ENCODE measurements at places on chromosomes 12 and 14.

DNA sequence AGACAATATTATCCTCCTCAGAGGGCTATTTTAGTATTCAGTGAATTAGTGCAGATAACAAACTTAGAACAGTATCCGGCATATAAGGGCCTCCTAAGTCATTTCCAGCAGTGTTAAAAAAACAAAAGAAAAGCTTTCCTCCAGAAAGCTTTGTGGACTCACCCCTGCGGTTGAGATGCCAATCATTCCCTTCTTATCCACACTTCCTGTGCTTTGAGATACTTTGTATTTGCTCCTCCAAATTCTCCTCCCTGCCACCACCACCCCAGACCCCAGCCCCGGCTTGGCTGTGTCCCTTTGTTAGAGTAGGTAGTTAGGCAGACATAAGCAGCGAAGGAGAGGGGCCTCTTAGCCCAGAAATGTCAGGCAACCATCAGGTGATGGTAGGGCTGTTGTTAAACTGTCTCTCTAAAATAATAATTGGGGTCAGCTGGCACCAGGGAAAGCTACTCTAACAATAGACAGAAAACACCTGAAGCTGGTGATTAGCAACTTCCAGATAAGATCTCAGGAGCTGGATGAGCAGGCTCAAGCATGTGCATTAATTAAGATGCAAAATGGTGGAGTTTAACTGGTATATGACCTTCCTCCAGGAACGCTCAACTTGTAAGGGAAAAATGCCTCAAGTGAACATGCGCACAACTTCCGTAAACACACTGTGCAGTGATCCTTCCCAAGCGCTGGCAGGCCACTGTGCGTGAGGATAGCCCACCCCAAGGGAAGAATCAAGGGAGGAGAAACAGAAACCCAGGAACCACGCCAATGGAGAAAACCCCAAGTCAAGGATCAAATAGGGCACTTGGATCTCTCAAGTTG is 152.1 kb upstream of the EEA1 start:
- DNase-seq: no peak

DNA sequence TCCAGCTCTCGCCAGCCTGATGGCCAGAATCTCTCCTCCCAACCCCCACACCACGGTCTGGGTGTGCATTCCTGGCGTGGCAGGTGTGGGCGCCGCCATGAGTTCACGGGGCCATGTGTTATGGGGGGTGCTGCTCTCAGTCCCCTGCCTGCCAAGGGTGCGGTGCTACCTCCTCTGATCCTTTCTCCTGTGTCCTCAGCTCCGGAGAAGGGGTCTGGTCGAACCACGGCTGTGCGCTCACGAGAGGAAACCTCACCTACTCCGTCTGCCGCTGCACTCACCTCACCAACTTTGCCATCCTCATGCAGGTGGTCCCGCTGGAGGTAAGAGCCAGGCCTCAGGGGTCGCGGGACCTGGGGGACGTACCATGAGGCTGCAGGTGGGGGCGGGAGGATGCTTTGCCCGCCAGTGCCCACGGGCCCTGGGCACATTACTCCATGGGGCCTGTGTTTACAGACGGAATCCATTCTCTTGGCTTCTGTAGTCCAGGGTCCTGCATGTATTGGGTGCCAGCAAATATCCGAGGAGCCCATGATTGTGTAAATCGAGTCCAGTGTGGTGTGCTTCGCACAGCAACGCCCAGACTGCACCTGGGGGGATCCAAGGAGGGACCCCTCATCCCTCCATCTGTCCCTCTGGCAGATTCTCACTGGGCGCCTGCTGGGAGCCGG is 130.8 kb downstream of the ADGRD1 start:
- DNase-seq: no peak

DNA sequence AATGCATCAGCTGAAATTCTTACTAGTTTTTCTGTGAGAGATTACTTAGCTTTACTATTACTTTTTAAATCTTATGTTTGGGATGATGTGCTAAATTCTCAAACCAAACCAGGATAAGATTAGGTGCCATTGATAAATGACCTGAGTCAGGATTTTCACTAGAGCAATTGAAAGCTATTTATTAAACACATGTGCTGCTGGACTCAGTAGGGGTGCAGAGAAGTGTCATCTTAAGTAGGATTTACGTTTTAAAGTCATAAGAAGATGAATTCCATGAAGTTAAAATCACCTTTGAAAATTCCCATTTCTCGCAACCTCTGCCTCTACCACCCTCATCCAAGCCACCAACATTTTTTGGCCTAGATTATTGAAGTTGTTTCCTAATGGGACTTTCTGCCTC is 8.8 kb downstream of the TMEM263 start:
- no peak for DNase-seq

DNA sequence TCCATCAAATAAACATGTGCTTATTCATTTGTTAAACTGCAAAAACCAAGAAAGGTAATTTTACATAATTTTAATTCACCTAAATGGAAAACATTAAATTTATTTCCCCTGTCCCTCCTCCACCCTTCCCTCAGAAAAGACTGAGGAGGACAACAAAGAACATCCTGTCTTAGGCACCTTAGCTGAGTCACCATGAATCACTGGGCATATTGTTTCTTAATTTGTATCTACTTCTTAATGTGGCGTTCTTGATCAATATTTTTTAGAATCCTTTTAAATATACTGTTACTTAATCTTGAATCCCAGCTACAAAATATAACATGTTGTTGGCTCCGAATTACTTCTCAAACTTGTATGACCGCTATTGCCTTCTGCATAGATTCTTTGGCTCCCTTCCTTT is 23.5 kb downstream of the SIX6 start:
- no peak for DNase-seq

DNA sequence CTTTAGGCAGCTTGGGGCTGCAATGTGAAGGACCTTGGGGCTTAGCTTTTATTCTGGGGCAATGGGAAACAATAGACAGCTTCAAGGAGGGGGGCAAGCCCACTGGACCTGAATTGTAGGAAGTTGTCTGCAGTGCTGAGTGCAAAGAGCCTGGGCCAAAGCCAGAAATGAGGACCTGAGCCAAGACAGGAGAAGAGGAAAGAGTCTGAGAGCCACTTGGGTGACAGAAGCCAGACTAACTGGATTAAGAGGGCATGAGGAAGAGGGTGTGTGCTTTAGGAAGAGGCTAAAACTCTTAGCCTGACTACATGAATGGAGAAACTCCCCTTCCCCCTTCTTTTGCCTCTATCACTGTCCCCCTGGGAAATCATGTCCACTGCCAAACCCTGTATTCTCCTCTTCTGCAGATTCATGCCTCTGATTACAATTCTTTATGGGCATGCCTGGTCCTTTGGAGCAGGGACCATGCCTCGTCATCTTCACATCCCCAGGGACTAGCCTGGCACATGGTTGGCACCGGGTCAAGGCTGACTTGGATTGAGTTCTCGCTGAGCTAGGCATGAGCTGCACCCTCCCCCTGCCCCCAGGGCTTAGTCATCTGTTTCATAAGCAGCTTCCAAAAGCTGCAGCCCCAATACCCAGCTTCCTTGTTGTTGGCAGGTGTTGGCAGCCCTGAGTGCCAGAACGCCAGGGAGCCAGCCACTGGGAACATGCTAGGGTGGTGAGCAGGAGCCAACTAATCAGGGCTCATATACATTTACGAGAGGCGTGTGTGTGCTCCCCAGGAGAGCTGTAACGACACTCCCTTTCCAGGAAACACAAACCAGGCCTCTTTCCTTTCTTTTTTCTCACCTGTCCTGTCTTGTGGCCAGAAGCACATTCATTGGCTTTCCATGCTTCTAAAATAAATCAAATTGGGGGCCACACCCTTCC is 27.7 kb upstream of the JDP2 start:
- no peak for DNase-seq

- DNase-seq: peak; percentile 58
Observed at GRCh38 chr14:23929822-23930294, 23.7 kb upstream of the DHRS4 start.

- no peak for DNase-seq
Observed at GRCh38 chr12:108145011-108145410, 15.9 kb downstream of the WSCD2 start.

GRCh38 chr14:64954491-64955240 is 12.1 kb upstream of the GPX2 start:
- no peak for DNase-seq

DNA sequence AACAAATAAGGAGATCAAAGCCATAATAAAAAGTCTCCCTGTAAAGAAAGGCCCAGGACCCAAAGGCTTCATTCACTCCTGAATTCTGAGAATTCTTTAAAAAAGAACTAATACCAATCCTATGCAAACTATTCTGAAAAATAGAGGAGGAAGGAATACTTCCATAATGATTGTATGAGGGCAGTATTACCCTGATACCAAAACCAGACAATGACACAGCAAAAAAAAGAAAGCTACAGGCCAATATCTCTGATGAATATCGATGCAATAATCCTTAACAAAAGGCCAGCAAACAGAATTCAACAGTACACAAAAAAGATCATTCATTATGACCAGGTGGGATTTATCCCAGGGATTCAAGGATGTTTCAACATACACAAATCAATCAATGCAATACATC is 457.8 kb upstream of the FBXO33 start:
- no peak for DNase-seq

GRCh38 chr14:33352821-33353220 is 414.1 kb downstream of the NPAS3 start:
- no peak for DNase-seq

GRCh38 chr12:50017641-50018040 is 7.7 kb downstream of the RACGAP1 start:
- DNase-seq: no peak

GRCh38 chr12:43289426-43289801 is 262.6 kb downstream of the ADAMTS20 start:
- DNase-seq: no peak

- no peak for DNase-seq
Observed at GRCh38 chr12:52759695-52760094, 17.4 kb downstream of the KRT76 start.

GRCh38 chr14:22753586-22753985 is 12.9 kb upstream of the OXA1L start:
- no peak for DNase-seq

GRCh38 chr12:20588042-20588441 is 107.1 kb upstream of the SLCO1C1 start:
- no peak for DNase-seq

GRCh38 chr12:121678716-121679300 is 9.4 kb upstream of the MORN3 start:
- DNase-seq: no peak

DNA sequence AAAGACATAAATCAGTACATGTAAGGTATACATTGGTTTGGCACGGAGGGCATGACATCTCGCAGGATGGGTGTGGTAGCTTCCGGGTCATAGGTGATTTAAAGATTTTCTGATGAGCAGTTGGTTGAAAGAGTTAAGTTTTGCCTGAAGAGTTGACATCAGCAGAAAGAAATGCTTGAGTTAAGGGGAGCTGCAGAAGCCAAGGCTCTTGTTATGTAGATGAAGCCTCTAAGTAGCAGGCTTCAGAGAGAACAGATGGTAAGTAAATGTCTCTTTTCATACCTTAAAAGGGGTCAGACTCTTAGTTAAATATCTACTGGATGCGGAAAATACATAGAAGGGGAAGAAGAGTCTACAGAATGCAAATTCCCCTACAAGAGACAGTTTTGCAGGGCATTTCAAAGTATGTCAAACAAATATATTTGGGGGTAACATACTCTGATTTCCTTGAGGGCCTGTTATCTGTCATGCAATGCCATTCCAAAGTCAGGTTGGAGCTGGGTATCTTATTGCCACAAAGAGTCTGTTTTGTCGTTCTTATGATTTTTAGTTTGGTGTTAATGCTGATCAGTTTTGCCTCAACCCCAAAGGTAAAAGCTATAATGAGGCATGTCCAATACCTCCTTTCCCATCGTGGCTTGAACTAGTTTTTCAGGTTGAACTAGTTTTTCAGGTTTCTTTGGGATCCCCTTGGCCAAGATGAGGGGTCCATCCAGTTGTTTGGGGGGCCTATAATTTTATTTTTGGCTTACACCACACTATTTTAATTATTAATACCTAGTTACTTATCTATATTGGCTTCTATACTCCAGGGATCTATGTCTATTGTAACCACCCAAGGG is 67.0 kb downstream of the PTHLH start:
- DNase-seq: no peak

DNA sequence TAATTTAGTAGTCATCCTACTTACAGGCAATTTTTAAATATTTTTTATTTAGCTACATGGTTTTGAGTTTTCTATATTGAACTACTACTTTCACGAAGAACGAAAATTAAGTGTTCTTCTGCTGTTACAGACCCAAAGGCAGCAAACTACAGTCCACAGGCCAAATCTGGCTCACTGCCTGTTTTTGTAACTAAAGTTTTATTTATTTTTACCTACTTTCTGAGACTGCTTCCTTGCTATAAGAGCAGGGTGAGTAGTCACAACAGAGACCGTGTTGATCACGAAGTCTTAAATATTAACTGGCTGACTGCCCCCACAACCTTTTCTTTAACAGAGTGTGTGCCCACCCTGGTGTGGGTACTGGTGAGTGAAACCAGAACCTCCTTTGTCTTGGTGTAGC is 11.6 kb downstream of the RBM19 start:
- no peak for DNase-seq

DNA sequence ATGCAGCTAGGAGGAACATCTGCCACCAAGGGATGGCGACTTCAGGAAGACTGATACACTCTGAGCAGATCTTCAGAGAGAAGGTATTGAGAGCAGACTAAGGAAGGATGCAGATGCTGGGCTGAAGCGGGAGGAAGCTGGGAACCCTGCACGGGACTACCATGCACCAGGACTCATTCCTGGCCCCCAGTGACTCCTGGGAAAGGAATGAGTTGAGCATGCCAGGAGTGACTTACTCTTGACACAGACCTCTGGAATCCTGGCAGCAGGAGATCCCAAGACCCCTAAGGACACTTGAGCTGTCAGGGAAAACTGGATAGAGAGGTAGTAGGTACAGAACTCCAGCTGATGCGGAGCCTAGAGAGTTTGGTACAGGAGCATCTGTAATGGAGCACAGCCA is 336.1 kb downstream of the RPS29 start:
- DNase-seq: no peak

DNA sequence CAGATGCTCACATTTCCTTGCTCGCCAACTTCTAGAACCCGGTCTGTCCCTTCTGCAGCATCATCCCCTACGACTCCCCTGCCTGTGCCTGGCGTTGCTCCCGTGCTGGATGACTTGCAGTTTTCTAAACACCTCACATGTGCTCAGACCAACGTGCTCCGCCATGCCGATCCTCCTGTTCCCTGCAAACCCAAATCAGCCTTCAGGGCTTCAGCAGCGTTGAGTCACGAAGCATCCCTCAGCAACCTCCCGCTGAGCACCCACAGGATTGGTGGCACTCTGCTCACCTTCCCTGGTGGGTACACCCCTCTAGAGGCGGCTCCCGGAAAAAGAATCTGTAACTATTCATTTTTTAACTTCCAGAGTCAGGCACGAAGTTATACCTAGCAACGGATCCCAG is 2.8 kb upstream of the PIWIL1 start:
- DNase-seq: no peak
